ENCODE measurements at places on chromosomes 12 and 14.

DNA sequence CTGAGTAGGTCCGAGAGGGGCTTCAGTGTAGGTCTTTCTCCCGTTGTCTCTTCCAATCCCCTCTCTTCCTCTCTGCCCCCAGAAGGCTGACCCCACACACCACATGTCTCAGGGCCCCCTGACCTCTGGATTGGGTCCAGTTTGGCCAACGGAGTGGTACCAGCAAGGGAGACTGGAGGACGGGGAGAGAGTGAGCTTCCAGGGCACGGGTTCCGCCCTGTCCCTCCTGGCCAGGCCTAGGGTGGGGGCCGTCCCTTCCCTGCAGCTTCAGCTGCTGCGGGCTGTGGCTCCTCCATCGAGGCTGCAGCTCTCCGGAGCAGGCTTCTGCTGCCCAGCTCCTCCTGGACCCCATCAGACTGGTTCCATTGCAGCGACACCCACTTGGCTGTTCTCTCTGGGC is 17.4 kb downstream of the FZD10 start:
- no peak overlapping the region for H3K27ac ChIP-seq
- peaks cover 34% of the 10 kb centered on the region for H3K27me3 ChIP-seq
- H3K4me1 ChIP-seq = no peaks in the 10 kb centered on the region
- H3K4me3 ChIP-seq = no peak overlapping the region
- H3K36me3 ChIP-seq = no peaks in the 10 kb centered on the region

DNA sequence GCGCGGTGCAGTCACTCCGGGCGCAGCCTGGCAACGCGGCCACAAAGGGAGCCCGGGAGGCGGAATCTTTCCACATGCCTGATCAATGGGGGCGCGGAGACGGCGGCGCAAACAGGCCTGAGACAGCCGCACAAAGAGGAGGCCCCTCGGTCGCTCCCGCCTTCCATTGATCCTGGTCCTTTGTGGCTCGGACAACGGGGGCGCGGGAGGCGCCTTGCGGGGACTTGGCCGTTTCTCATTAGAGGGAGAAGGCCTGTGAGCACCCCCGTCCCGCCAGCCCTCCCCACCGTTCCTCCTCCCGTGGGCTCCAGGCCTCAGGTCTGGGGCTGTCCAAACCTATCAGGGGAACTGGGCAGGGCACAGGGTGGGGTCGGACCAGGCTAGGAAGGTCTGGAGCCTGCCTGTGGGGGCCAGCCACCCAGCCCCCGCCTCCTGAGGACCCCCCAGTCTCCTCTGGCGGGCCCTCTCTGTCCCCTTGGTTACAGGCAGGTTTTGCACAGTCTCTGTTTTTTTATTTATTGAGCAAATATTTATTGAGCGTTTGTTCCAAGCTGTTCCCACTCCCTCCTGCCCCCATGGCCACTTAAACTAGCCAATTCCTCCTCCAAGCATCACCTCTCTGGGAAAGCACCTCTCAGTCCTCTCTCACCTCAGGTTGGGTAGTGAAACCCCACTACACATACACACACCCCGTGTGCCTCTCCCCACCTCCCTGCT is 29.0 kb upstream of the MSI1 start:
- no peak for DNase-seq
- H3K27ac ChIP-seq = no peak overlapping the region
- H3K4me3 ChIP-seq = no peak overlapping the region
- no peaks in the 10 kb centered on the region for H3K36me3 ChIP-seq
- H3K4me1 ChIP-seq = peaks cover 4% of the 10 kb centered on the region

- H3K36me3 ChIP-seq = no peaks in the 10 kb centered on the region
- no peaks in the 10 kb centered on the region for H3K4me1 ChIP-seq
- no peak for DNase-seq
Measured at GRCh38 chr12:119239040-119239439, 60.3 kb downstream of the HSPB8 start.

DNA sequence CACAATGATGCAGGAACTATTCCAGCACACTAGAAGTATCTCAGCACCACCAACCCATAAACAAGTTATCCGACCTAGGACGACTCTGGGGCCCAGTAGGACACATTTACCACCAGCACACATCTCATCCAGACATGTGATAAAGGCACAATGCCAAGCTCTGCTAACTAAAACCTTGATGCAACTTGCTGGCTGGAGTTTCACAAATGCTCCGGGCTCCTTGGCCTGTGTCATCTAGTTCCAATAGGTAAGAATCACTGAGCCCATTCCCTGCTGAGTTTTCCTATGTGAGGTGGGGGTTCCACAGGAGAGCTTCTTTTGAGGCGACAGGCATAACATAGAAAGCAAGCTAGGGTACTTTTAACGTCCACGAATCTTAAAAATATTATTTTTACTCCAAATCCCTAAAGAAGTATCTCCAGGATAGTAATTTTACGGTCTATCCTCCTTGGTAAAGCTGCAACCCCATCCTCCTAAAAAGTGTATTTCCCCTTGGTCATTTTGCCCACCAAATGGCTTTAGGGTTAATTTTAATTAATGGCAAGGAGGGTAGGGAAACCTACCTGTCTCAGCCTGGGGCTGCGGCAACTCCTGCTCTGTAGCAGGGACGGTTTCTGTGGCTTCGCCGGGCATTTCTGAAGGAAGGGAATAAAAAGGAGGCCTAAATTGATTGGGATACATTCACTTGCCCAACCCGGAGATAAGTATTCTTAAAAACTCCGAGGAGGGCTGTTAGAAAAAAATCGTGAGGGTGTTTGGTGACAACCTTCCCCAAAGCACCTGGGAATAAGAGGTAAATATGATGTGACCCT is 1.0 kb downstream of the NACA start:
- H3K4me1 ChIP-seq = peaks cover 54% of the 10 kb centered on the region
- DNase-seq = peak; percentile 51
- peak overlapping the region; percentile 99 for H3K27ac ChIP-seq
- H3K27me3 ChIP-seq = no peaks in the 10 kb centered on the region

GRCh38 chr12:13000616-13000924 is 505 bp upstream of the HEBP1 start:
- peaks cover 32% of the 10 kb centered on the region for H3K4me1 ChIP-seq
- H3K4me3 ChIP-seq = peak overlapping the region; percentile 83
- H3K27ac ChIP-seq = peak overlapping the region; percentile 88
- H3K27me3 ChIP-seq = peaks cover 22% of the 10 kb centered on the region

GRCh38 chr12:92558215-92558773 is 144.5 kb upstream of the PLEKHG7 start:
- DNase-seq = no peak
- peaks cover 78% of the 10 kb centered on the region for H3K4me1 ChIP-seq
- no peaks in the 10 kb centered on the region for H3K27me3 ChIP-seq
- peak overlapping the region; percentile 65 for H3K4me3 ChIP-seq
- peak overlapping the region; percentile 77 for H3K27ac ChIP-seq
- H3K36me3 ChIP-seq = peaks cover 18% of the 10 kb centered on the region

DNA sequence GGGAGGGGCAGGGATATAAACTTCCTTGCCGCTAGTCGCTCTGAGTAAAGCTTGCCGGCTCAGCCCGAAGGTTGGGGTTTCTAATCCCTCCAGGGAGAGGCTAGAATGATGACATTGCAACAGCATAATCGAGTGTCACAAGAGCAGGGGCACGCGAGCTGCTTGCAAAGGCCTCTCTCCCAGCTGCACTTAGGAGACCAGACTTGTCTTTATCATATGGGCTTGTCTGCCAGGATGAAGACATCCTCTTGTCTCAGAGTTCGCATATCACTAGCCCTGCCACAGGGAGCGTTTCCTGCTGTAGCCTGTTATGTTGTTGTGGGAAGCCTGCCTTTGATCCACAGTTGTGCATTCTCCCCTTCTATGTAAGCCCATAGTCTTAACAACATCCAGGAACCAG is 180.0 kb downstream of the ESR2 start:
- H3K27me3 ChIP-seq = no peaks in the 10 kb centered on the region
- peaks cover 66% of the 10 kb centered on the region for H3K36me3 ChIP-seq
- H3K27ac ChIP-seq = peak overlapping the region; percentile 14
- no peak for DNase-seq
- H3K4me3 ChIP-seq = no peak overlapping the region

DNA sequence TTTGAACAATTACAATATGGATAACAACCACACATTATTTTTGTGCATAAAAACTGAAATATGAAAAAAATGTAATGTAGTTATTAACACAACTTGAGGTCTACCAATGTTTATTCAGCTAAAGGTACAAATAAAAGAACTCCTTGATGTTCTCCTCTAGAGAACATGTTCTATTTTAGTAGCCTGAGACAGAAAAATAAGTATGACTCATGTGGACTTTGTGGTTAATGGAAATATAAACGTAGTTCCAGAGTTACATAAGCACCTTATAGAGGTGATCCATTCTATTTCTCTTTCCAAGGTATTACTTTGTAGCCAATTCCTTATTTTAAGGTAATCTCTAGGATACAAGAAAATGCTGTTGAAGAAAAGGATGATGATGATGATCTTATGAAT is 25.7 kb downstream of the ALKBH1 start:
- H3K27me3 ChIP-seq = no peaks in the 10 kb centered on the region
- no peak overlapping the region for H3K4me3 ChIP-seq
- no peak for DNase-seq
- H3K27ac ChIP-seq = no peak overlapping the region
- H3K4me1 ChIP-seq = peaks cover 8% of the 10 kb centered on the region

GRCh38 chr14:73091044-73091443 is 32.7 kb downstream of the RBM25 start:
- H3K27me3 ChIP-seq = no peaks in the 10 kb centered on the region
- no peak for DNase-seq
- H3K4me1 ChIP-seq = peaks cover 6% of the 10 kb centered on the region
- no peak overlapping the region for H3K27ac ChIP-seq

DNA sequence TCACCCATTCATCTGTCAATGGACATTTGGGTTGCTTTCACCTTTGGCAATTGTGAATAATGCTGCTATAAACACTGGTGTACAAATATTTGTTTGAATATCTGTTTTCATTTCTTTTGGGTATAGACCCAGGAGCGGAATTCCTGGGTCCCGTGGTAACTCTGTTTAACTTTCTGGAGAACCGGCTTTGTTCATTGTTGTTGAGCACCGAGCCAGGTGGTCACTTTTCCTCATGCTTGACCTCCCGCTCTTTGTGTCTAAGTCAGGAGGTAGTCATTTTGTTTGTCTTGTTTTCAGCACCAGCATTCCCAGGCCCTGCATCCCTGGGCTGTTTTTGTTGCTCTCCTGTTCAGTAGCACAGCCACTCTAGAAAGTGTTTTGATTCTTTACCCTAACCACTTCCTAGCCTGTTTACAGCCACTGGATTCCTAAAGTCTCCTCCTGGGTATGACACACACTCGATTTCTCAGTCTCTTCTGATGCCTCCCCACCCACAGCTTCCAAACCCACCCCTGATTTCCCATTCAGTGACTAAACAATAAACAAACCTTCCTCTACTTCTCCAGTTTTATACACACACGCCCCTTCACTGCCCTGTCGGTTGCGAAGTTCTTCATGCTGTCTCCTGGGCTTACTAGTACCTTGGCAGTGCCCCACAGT is 37.9 kb downstream of the B4GALNT3 start:
- H3K27me3 ChIP-seq = no peaks in the 10 kb centered on the region
- H3K27ac ChIP-seq = no peak overlapping the region
- H3K4me1 ChIP-seq = no peaks in the 10 kb centered on the region
- H3K36me3 ChIP-seq = no peaks in the 10 kb centered on the region
- H3K4me3 ChIP-seq = no peak overlapping the region

DNA sequence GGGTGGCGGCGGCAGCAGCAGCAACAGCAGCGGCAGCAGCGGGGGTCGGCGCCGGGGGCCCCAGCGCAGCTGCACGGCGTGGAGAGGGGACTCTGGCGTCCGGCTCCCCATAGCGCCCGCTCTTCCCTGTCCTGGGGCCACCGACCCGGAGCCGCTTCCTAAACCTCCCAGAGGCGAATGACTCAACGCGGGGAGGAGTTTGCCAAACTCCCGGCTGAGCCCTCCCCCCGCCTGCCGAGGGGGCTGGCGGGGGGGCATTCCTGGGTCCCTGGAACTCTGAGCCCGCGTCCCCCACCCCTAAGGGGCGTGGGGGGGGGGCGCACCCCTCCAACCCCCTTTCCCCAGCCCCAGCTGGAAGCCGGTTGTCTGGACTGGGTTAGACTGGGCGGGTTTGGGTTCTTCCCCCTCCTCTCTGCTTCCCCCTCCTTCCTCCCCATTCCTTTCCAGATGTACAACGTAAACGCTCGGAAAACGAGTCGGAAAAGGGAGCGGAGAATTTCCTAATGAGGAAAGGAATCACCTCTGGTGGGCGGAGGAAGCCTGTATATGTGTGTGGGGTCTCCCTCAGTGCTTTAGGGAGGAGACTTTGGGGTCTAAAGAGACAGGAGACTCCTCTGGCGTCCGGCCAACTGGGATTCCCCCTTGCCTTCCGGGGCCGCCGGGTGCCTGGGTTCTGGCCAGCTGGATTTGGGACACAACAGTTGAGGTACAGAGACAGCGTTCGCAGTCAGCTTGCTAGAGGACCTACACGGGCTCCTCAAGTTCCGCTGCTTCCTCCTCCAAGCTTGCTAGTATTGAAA is at the start of gene ITGA5:
Gene ITGA5, minus strand, starts transcription at position 179 of the 800 bp plus-strand sequence. Its CDS starts 68 bp downstream, at position 111.
- H3K4me3 ChIP-seq = peak within 1 kb of the TSS; percentile 92
- H3K4me1 ChIP-seq = peaks cover 54% of the 10 kb centered on the region
- no peaks in the 10 kb centered on the region for H3K27me3 ChIP-seq
- peaks cover 10% of the 10 kb centered on the region for H3K36me3 ChIP-seq
- DNase-seq = peak; percentile 63
- peak within 1 kb of the TSS; percentile 97 for H3K27ac ChIP-seq

GRCh38 chr12:1529862-1530591 is 64.4 kb downstream of the FBXL14 start:
- H3K4me3 ChIP-seq = peak overlapping the region; percentile 67
- peaks cover 37% of the 10 kb centered on the region for H3K4me1 ChIP-seq
- H3K27ac ChIP-seq = peak overlapping the region; percentile 72
- peak; percentile 42 for DNase-seq
- H3K27me3 ChIP-seq = peaks cover 73% of the 10 kb centered on the region
- H3K36me3 ChIP-seq = no peaks in the 10 kb centered on the region

GRCh38 chr12:112524269-112524668 is 105.5 kb downstream of the PTPN11 start:
- H3K36me3 ChIP-seq = no peaks in the 10 kb centered on the region
- H3K27ac ChIP-seq = no peak overlapping the region
- DNase-seq = no peak
- no peaks in the 10 kb centered on the region for H3K27me3 ChIP-seq
- no peaks in the 10 kb centered on the region for H3K4me1 ChIP-seq

Measured in activated T-cell treated with anti-CD3 and anti-CD28 coated beads, Interleukin-2, amount 50 U/mL, for 24 hours (primary cell).